NCI-H2171 treated with DMSO at 0.1 percent for 48 hours (cell line): ENCODE measurements at places on chromosomes 2 and 18.

DNA sequence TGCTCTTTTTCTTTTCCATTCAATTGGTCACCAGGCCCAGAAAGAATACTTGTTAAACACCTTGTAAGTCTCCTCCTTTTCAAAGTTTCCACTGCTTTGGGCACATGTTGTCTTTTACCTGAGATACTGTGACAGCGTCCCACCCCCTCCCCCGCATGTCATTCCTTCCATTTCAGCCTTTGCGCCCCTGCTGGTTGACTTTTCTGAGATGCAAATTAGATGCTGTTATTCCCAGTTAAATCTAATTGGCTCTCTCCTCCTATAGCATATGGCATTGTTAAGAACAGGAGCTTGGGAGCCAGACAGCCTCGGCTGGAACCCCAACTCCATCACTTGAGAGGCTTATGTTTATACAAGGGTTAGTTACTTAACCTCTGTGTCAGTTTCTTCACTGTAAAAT lies 80.3 kb upstream of the GAREM1 start:
- DNase-seq = peak; percentile 75

GRCh38 chr2:166653185-166653813 lies 159.2 kb upstream of the SCN7A start:
- DNase-seq = no peak

DNA sequence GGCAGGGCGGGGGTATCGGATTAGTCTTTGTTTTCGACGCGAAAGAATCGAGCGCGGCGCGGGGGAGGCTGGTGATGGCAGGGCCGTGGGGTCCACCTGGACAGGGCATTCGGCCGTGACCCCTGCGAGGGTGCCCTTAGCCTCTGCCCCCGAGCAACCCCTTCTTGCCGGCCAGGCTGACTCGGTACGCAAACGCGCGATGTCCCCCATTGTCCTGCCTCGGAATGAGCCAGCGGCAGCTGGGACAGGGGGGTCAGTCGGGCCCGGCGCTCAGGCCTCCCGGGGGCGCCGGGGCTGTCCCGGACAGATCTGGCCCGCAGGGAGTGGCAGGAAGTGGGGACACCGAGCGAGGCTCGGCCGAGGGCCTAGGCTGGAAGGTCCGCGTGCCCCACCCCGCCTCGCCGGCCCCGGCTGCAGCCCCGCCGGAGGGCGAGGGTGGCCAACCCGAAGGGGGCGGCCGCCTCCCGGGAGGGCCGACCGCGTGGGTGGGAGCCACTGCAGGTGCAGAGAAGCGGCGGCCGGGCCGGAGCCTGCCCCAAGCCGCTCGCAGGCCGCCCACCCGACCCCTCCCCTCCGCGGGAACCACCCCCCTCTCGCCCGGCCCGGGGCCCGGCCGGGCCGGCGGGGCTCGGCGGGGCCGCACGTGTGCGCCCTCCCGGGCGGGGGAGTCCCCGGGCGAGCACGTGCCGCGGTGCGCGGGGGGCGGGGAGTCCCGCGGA lies at the start of gene TET3:
TET3 (plus strand) TSS at position 708 of the 719 bp plus-strand sequence. CDS start 1,494 bp downstream, outside the sequence.
- DNase-seq = no peak

DNA sequence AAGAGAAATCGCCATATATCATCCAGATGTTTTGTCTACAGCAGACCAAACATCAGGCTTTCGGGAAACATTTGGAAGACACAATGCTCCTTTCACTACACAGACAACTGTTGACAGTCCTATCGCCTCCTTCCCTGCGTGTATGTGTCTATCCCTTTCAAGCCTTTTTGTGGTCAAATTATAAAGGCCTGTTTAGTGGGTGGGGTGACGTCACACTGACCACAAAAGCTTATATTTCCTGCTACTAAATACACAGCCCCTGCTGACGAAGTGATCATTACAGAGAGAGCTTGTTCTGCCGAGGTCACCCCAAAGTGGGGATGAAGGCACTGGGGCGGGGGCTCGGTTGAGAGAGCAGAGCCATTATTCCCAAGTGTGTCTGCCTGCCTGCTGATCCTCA lies 302.7 kb upstream of the TNP1 start:
- no peak for DNase-seq

GRCh38 chr18:53771664-53772063 lies 452.8 kb downstream of the MBD2 start:
- peak; percentile 83 for DNase-seq

GRCh38 chr2:18927525-18928232 lies 338.3 kb upstream of the NT5C1B start:
- no peak for DNase-seq
